GM12891 (cell line): ENCODE measurements at places on chromosomes 3 and 15.

GRCh38 chr15:65869954-65870871 lies 922 bp downstream of the RAB11A start:
- no peak for DNase-seq

DNA sequence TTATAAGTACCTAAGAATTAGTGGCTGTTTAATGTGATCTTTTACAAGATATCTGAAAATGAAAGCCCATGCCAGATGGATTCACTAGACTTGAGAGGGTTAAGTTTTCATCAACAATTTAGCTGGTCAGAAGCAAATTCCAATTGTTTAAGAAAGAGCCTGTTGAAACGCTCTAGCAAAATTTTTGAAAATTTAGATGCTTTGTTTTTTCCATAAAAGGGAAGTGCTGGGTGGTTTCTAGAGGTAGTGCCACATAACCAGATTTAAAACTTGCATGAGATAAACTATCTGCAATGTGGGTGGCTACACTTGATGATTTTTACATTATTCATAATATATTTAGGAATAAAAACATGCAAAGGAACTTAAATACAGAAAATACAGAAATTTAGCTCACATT lies 48.5 kb upstream of the SKIL start:
- DNase-seq = no peak

DNA sequence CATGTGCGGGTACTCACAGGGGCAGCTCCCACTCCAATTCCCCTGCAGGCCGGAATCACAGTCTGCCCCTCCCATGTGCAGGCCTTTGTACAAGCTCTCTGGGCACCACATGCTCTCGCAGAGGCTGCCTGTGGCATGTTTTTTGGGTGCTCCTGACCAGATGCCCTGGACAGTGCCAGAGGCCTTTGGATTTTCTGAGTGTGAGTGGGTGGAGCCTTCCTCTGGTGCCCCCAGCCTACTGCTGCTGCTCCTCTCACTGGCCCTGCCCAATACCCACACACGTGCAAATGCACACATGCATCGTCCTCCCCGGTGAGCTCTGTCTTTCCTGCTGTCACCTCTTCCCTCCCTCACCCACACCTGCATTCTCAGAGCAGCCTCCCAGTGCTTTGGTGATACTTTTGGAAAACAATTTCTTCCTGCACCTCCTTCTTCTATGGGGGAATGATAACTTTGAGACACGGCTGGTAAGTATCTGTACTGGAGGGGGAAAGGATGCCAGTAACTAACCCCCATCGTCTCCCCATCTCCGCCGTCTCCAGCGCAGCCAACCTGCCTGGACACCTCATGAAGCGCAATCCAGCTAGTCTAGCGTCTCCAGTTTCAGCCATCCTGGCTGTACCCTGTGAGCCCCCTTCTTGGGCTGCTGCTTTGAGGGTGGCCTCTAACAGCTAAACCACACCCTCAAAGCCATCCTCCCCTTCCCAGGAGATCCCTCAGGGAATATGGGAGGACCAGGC lies 229.4 kb upstream of the TOPAZ1 start:
- DNase-seq = no peak

DNA sequence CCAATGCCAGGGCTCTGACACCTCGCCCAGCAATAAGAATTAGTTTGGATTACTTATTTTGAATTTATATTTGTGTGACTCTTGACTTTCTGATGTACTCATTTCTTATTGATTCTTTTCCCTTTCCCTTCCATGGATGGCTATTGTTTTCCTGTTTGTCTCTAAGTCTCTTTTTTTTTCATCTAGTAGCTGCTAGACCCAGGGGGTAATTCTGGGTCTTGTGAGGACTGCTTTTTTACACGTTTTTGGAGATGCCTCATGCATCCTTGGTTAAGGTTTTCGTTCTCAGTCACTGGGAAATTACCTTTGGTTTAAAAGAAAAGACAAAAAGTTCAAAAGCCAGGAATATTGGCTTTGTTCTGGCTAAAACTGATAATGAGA lies 70.2 kb upstream of the STRIT1 start:
- DNase-seq = no peak

- no peak for DNase-seq
Observed at GRCh38 chr3:49174397-49174985, 3.1 kb downstream of the KLHDC8B start.

DNA sequence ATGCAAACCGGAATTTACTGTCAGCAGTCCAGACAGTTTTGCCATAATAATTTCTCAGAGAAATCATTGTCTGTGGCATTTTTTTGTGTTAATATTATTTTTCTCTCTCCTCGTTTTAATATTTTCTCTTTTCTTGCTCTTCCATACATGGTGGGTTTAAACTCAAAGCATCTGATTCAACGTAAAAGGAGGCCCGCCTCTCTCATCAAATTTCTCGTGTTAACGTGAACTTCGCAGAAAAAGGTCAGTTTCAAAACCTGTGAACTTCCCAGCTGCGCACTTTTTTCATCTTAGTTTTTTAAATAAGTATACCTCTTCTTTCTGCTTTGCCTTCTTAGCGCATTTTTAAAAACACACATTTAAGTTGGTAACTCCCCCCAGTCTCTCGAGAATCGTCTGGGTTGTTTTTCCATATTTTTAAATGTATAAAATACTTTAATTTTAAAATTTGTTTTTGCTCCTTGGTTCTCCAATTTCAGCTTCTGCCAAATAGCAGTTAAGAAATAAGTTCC lies 9.1 kb downstream of the SHOX2 start:
- DNase-seq = no peak

DNA sequence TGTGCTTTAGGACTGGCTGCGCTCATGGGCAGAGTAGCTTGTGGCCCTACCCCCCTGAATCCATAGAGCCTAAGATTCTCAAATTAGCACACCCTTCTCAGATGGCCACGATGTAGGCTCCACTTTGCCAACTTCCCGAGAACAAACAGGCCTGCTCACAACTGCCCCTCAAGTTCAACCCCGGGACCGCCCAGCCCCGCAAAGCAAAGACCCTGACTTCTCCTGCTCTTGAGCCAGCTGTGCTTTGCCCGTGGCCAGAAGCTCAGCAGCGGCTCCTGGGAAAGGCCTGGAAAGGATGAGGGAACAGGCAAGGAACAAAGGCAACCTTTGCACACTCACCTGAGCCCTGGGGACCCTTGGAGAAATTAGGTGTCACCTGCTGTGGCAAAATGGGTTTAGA lies 32.0 kb downstream of the CYP11A1 start:
- DNase-seq = no peak
